Activated CD4-positive, alpha-beta T cell treated with anti-CD3 and anti-CD28 coated beads, Interleukin-2, amount 50 U/mL, for 48 hours (primary cell): ENCODE measurements at places on chromosomes 12 and 14.

DNA sequence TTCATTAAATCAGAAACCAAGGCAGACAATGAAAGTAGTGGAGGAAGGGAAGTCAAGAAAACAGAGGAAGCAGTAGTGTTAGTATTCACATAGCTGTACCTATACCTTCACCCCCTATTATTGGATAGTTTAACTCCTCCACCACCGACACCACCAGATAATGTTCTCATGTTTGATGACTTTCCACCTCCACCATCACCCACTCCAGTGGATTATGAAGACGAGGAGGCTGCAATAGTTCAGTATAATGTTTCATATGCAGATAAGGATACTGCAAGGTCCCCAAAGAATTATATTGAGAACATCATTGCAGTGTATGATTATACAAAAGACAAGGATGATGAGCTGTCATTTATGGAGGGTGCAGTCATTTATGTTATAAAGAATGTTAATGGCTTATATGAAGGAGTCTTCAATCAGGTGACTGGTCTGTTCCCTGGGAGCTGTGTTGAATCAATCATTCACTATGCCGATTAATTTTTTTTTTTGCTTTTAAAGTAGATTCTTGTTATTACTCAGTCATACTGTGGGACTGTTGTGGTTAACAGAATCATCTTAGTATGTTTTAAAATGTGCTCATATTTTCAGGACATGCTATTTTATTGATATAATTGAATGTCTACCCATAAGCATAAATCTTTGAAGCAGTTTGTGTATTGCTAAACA, 32.2 kb upstream of the KTN1 start:
- DNase-seq = no peak

- peak; percentile 82 for DNase-seq
Measured at GRCh38 chr12:6953442-6954315, 2.5 kb downstream of the PTPN6 start.

DNA sequence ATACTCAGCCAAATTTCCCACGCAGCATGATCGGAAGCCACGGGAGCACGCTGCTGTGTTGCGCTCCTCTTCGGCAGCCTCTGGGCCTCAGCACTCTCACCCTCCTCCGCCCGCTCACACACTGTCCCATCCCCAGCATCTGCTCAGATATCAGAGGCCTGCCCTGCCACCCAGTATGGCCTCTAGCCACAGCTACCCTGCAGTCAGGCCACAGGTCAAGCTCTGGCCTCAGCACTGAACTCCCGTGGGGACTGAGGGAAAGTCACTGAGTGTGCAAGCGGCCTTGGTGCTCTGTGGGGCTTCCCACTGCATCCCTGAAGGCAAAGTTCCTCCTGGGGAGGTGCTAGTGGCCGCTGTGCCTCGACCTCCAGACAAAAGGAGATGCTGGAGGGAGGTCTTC, 2.0 kb downstream of the KRT77 start:
- no peak for DNase-seq

DNA sequence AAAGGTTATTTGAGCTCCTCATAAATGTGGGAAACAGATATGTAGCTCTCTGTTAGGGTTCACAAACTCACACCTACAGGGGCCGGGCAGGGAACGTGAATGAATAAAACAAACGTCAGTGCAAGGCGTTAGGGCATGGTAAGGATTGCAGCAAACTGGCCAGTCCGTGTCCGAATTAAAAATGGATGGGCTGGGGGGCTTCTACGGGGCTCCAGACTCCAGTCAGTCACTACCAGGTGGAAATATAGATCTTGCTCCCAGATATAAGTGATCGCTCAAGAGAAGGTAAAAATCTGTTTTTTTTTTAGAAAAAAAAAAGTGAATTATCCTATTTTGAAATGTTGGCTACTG, 333.1 kb downstream of the MED13L start:
- DNase-seq = no peak

GRCh38 chr14:55599250-55599879, 19.4 kb downstream of the KTN1 start:
- DNase-seq = no peak

DNA sequence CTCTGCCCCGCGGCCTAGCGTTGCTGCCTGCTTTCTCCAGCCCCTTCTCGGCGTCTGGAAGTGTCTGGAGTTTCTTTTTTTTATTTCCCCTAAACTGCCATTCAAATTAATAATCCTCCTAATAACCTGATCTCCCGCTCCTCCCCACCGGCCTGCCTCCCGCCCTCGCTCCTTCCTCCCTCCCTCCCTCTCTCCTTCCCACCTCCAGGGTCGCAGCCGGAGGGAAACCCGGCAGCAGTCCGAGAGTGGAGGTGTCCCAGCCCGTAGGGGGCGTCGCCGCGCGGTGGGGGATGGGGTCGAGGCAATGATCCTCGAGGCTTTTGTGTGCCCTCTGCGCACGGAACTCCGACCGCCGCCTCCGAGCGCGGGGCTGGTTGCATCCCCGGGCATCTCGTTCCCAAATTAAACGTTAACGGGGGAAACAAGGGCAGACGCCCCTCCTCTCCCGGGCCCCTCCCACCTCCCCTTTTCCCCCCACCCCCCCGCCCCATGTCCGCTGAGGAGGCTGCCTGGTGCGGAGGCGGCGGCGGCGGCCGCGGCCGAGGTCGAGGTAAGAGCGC, 1.0 kb upstream of the SOCS2 start:
- peak; percentile 70 for DNase-seq

- DNase-seq = no peak
Measured at GRCh38 chr12:13218641-13219040, 22.1 kb downstream of the EMP1 start.
